ENCODE measurements at places on chromosomes 4 and X.

DNA sequence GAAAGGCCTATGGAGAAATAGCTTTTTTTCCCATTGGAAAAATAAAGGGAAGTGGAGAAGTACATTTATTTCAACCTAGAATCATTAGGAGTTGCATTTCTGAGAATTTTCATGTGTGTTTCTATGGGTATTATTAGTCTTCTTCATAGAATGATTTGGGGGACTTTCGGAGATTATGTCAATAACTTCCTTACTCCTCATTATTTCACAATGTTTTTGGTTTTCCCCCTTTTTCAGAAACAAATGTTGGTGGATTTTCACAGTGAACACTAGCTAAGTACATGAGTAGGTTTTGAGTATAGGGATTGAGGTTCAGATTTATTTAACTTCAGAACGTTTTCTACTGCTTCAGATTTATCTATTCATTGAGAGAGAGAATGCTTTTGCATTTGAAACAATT, 54.0 kb downstream of the SH3BGRL start:
- no peak overlapping the region for H3K27ac ChIP-seq
- H3K36me3 ChIP-seq: peaks cover 3% of the 10 kb centered on the region
- H3K4me3 ChIP-seq: no peak overlapping the region
- DNase-seq: no peak

DNA sequence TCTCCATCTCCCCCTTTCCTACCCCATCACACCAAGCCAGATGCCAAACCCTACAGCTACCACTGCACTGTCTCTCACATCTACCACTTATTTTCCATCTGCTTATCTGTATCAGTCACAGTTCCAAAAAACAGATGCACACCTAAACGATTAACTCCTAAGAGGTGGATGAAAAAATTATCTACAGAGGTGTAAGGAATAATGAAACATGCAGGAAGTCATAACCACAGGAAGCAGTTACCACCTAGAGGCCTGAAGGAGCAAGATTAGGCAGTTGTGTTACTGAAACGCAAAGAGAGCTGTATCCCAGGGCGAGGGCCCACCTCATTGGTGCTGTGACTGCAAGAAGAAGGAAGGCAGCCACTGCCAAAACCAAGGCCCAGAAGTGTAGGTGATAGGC, 87.8 kb upstream of the FAM241A start:
- peaks cover 3% of the 10 kb centered on the region for H3K4me1 ChIP-seq
- no peak overlapping the region for H3K27ac ChIP-seq
- peaks cover 11% of the 10 kb centered on the region for H3K27me3 ChIP-seq
- no peak for DNase-seq
- no peaks in the 10 kb centered on the region for H3K36me3 ChIP-seq

DNA sequence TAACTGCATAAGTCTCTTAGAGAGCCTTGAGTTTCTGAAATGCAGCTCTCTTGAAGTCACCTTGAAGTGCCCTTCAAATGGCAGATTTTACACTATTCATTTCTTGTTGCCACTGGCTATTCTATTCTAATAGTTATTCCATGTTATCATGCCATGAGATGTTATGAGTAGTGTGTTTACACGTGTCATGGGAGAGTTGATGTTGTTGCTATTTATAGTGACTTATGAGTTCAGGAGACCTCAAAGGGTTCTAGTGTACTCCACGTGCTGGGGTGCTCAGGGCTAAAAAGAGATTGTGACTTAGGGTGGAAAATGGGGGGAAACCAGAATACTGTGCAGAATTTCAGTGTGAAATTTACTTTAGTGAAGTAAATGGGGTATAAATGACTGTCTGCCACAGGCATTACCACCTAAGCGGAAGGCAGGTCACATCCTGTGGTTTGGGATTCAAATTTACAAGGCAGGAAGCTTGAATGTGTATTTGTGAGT, 77.1 kb upstream of the SLC4A4 start:
- no peaks in the 10 kb centered on the region for H3K27me3 ChIP-seq
- no peak overlapping the region for H3K27ac ChIP-seq
- peak; percentile 26 for DNase-seq
- peaks cover 5% of the 10 kb centered on the region for H3K4me1 ChIP-seq
- H3K4me3 ChIP-seq: no peak overlapping the region

GRCh38 chr4:65968831-65969558, 298.7 kb upstream of the EPHA5 start:
- no peaks in the 10 kb centered on the region for H3K36me3 ChIP-seq
- H3K27ac ChIP-seq: no peak overlapping the region
- H3K4me3 ChIP-seq: no peak overlapping the region
- no peaks in the 10 kb centered on the region for H3K4me1 ChIP-seq
- no peak for DNase-seq

DNA sequence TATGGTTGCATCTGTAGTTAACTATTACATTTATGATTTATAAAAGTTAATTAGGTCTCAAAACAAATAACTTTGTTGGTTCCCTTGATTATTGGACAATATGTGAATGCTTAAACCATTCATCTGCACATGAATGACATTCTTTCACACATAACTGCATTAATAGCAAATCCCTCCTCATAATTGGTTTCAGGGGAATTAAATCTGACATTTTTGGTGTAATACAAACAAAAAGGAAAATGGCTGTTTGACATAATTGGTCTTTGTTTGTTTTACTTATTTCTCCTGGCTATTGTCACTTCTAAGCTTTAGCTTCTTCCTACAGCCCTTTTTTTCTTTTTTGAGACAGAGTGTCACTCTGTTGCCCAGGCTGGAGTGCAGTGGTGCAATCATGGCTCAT, 71.9 kb downstream of the TBC1D9 start:
- no peak overlapping the region for H3K4me3 ChIP-seq
- no peaks in the 10 kb centered on the region for H3K4me1 ChIP-seq
- no peak for DNase-seq
- H3K27me3 ChIP-seq: peaks cover 5% of the 10 kb centered on the region
- H3K27ac ChIP-seq: no peak overlapping the region

DNA sequence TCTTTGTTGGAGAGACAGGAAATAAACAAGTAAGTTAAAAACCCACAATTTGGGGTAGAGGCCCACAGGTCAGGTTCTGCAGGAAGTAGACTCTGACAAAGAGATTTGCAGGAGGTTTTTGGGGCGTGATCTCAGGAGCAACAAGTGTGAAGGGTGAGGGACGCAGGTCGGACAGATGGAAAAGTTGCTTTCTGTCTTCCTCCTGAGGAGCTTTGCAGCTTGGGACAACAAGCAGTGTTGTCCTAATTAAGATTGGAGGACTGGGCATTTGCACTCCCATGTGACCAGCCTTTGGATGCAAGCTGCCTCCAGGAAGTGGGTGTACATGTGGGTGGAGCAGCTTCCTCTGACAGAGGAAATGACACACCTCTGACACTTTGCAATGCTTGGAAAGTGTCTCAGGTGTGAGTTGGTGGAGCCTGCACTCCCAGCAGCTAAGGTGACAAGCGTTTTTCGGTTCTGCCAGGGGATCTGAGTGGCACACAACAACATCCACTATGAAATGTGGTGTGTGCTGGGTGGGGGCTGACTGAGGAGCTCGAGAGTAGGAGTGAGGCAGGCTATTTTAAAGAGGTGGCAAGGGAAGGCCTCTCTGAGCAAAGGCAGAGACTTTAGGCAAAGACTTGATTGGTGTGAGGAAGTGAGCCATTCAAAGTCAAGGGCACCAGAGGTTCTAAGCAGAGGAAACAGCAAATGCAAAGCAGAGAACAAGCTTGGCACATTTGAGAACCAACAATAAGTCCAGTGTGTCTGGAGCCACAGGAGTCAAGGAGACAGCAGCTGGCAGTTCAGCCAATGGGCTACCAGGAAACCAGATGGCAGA, 339.8 kb upstream of the GATB start:
- no peaks in the 10 kb centered on the region for H3K27me3 ChIP-seq
- peak overlapping the region; percentile 71 for H3K4me3 ChIP-seq
- peaks cover 88% of the 10 kb centered on the region for H3K4me1 ChIP-seq
- no peaks in the 10 kb centered on the region for H3K36me3 ChIP-seq

GRCh38 chrX:78997870-78998558, 52.8 kb downstream of the P2RY10 start:
- peaks cover 4% of the 10 kb centered on the region for H3K4me1 ChIP-seq
- no peak overlapping the region for H3K27ac ChIP-seq
- H3K4me3 ChIP-seq: no peak overlapping the region

DNA sequence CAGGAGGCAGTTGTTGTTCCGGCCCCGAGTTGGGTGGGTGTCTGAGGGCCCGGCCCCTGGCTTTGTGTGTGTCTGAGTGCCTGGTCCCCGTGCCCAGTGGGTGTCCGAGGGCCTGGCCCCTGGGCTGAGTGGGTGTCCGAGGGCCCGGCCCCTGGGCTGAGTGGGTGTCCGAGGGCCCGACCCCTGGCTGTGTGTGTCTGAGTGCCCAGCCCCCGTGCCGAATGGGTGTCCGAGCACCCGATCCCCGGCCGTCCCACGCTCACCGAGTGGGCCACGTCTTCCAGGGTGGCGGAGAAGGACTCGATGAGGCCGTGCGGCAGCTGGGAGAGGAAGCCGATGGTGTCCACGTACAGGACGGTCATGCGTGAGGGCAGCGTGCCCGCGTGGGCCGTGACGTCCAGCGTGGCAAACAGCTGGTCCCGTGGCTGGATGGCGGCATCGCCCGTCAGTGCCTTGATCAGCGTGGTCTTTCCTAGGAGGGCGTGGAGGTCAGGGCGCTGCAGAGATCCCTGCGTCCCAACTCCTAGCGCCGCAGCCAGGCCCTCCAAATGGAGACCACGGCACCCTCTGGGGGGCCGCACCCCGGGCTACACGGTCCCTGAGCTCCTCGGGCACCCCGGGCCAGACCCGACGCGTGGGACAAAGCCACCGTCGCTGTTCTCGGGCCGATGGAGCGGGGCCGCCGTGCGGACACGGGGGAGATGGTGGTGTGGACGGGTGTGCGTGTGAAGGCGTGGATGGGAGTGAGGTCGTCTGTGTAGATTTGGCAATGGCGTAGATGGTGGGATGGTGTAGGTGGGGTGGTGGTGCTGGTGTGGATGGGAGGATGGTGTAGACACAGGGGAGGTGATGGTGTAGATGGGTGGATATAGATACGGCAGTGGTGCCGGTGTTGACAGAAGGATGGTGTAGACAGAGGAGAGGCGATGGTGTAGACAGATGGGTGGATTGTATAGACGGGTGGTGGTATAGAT, 7.2 kb downstream of the GTPBP6 start:
- no peak overlapping the region for H3K27ac ChIP-seq
- DNase-seq: no peak
- no peaks in the 10 kb centered on the region for H3K27me3 ChIP-seq
- H3K4me3 ChIP-seq: no peak overlapping the region
- H3K36me3 ChIP-seq: peaks cover 27% of the 10 kb centered on the region

DNA sequence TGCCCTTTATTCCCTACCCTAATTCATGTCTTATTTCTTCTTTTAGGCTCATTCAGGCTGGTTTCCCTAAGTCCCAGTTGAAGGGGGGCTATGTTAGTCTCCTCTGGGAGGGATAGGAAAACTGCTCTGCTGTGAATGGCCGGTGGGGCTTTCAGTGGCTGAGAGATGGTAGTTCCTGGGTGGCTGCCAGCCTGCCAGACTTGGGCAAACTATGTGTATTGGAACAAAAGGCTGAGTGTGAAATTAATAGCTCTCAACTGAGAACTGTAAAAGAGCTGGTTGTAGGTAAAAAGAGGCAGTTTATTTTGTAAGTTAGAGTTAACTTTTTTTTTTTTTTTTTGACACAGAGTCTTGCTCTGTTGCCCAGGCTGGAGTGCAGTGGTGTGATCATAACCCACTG, 28.8 kb downstream of the ARHGAP10 start:
- H3K27me3 ChIP-seq: no peaks in the 10 kb centered on the region
- no peak for DNase-seq
- H3K4me3 ChIP-seq: no peak overlapping the region
- no peak overlapping the region for H3K27ac ChIP-seq
- H3K4me1 ChIP-seq: no peaks in the 10 kb centered on the region
- H3K36me3 ChIP-seq: no peaks in the 10 kb centered on the region

DNA sequence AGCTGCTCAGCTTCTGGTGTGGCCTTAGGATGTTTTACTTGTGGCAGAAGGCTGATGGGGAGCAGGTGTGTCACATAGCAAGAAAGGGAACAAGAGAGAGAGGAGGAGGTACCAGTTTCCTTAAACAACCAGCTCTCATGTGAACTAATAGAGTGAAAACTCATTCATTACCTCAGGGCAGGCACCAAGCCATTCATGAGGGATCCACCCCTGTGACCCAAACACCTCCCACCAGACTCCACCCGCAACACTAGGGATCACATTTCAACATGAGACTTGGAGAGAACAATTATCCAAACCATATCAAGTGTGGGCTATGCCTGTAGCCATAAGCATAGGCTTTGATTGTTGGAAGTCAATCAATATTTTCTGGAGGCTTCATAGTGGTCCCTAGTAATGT, 56.0 kb downstream of the GSX2 start:
- DNase-seq: no peak
- no peak overlapping the region for H3K4me3 ChIP-seq
- no peaks in the 10 kb centered on the region for H3K36me3 ChIP-seq
- H3K4me1 ChIP-seq: peaks cover 7% of the 10 kb centered on the region
- no peak overlapping the region for H3K27ac ChIP-seq
- no peaks in the 10 kb centered on the region for H3K27me3 ChIP-seq

GRCh38 chr4:13903061-13903460, 275.5 kb upstream of the BOD1L1 start:
- H3K4me3 ChIP-seq: no peak overlapping the region
- H3K4me1 ChIP-seq: no peaks in the 10 kb centered on the region
- peaks cover 5% of the 10 kb centered on the region for H3K27me3 ChIP-seq
- H3K27ac ChIP-seq: no peak overlapping the region
- no peak for DNase-seq

DNA sequence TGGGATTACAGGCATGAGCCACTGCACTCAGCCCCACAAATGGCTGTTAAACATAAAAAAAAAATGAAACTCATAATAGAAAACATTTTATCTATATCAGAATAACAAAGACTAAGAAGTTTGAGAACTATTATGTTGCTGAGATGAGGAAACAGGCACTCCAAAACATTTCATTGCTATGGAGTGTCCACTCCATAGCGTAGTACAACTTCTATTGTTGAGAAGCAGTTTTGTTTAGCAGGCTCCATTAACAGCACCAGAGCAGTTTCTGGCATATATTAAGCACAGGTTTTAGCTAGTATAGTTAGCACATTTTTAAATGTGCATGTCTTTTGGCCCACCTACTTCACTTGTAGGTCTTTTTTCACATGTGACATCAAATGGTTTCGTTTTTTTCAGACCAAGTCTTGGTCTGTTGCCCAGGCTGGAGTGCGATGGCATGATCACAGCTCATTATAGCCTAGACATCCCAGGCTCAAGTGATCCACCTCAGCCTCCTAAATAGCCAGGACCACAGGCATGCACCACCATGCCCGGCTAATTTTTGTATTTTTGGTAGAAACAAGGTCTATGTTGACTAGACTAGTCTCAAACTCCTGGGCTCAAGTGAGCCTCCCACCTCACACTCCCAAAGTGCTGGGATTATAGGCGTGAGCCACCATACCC, 5.8 kb downstream of the HMGB2 start:
- H3K36me3 ChIP-seq: peaks cover 38% of the 10 kb centered on the region
- H3K4me3 ChIP-seq: no peak overlapping the region
- no peak overlapping the region for H3K27ac ChIP-seq

- H3K27me3 ChIP-seq: no peaks in the 10 kb centered on the region
- no peak overlapping the region for H3K27ac ChIP-seq
- H3K4me3 ChIP-seq: no peak overlapping the region
- H3K4me1 ChIP-seq: peaks cover 6% of the 10 kb centered on the region
- no peak for DNase-seq
Measured at GRCh38 chr4:89712141-89712540, 124.8 kb downstream of the SNCA start.

- peak overlapping the region; percentile 91 for H3K4me3 ChIP-seq
- H3K27ac ChIP-seq: peak overlapping the region; percentile 94
- H3K4me1 ChIP-seq: peaks cover 35% of the 10 kb centered on the region
- peaks cover 4% of the 10 kb centered on the region for H3K36me3 ChIP-seq
- DNase-seq: peak; percentile 70
- no peaks in the 10 kb centered on the region for H3K27me3 ChIP-seq
Measured at GRCh38 chr4:55947912-55948725, 626 bp upstream of the CEP135 start.
